ENCODE measurements at places on chromosomes 5 and 9.

GRCh38 chr5:173420108-173420507, 91.9 kb upstream of the STC2 start:
- DNase-seq, result no peak

GRCh38 chr9:26026423-26027100, 348.3 kb upstream of the TUSC1 start:
- DNase-seq, result no peak

GRCh38 chr9:78103971-78104433, 72.4 kb upstream of the GNAQ start:
- no peak for DNase-seq

- DNase-seq, result no peak
These were observed 36.2 kb upstream of the POU5F2 start for GRCh38 chr5:93777620-93778019.

- no peak for DNase-seq
These were observed 6.2 kb downstream of the PARP8 start for GRCh38 chr5:50672663-50673062.

- peak; percentile 28 for DNase-seq
These were observed 833 bp downstream of the C5orf24 start for GRCh38 chr5:134846641-134846960.

Measured in fibroblast of skin of right biceps (primary cell).